Suppressor macrophage treated with lipopolysaccharide for 4 hours (primary cell): ENCODE measurements at places on chromosomes 1 and 21.
A peak's percentile ranks its signal among the peaks of the same experiment; 100 is the strongest.

GRCh38 chr21:35849144-35849543 lies 211.2 kb downstream of the SETD4 start:
- DNase-seq: no peak

GRCh38 chr1:159889202-159889601 lies 10.8 kb downstream of the CFAP45 start:
- DNase-seq: no peak

GRCh38 chr1:168907053-168907452 lies 178.0 kb upstream of the DPT start:
- no peak for DNase-seq

DNA sequence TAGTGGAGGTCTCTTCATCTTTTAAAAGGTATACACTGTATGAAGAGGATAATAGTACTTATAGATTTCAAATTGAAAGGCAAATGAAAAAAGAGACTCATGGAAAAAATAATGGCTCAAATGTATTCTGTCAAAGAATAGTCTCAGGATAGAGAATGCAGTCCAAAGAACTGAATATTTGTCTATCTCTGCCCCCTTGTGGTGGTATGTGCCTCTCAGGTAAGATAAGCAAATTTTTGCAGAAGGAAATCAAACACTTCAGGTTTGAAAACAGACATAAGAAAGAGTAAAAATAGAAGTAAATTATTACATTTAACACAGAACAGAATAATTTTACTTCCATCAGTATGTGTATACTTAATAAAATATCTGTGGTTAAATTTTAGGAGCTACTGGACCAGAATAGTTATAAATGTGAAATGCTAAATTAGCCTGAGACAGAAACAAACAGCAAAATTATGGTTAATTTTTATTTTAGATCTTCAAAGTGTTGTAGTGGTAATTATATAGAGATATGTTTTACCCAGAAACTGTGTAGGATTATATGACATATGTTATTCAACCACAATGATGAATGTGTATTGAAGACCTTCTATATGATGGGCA lies 164.4 kb upstream of the PALMD start:
- DNase-seq: peak; percentile 73

DNA sequence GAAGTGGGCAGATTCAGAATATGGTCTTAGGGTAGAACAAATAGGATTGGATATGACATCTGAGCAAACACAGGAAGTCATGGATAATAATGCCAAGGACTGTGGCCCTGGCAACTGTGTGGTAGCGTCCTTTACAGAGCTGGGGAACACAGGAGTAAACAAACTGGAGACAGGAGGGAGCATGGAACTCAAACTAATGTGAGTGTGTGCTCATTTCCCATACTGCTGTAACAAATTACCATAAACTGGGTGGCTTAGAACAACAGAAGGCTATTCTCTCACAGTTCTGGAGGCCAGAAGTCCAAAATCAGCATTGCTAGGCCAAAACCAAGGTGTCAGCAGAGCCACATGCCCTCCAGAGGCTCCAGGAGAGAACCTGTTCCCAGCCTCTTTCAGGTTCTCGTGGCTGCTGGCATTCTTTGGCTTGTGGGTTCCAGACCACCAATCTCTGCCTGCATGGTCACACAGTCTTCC lies 106.4 kb downstream of the TGFBR3 start:
- DNase-seq: no peak

- no peak for DNase-seq
Observed at GRCh38 chr1:77056525-77056924, 162.7 kb downstream of the PIGK start.

DNA sequence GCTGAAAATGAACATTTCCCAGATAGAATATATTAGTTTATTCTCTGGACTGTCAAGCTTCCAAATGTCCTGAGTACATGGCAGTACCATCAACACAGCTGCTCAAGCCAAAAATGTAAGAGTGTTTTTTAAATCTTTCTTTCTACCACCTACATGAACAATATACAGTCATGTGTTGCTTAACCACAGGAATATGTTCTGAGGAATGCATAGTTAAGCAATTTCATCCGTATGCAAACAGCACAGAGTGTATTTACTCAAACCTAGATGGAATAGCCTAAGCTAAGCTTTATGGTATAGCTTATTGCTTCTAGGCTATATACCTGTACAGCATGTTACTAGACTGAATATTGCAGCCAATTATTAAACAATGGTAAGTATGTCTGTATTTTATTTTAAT lies 561.9 kb upstream of the ADGRL4 start:
- DNase-seq: no peak

- no peak for DNase-seq
Observed at GRCh38 chr1:167430849-167431242, 87.5 kb downstream of the CD247 start.

- no peak for DNase-seq
Observed at GRCh38 chr1:36576551-36577110, 93.9 kb upstream of the CSF3R start.

DNA sequence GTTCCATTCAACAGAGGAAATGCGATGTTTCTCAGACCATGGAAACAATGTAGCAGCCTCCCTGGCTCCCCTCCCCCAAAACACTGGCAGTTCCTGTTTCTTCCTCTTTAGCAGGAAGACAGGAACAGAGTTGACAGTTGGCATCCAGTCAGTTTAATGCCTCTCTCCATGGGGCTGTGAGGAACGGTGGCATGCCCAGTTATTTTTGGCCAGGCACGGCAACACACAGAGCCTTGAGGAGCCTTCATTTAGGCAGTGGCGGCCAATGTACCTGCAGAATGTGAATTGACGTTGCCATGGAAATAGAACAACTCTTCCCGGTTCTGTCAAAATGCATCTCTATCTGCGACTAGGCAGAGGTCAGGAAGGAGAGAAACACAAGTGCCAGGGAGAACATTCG lies 330.6 kb downstream of the DSCAM start:
- peak; percentile 33 for DNase-seq

- DNase-seq: no peak
Observed at GRCh38 chr1:41537251-41537650, 52.8 kb upstream of the EDN2 start.

- DNase-seq: no peak
Observed at GRCh38 chr1:34844252-34844634, 15.3 kb downstream of the SMIM12 start.

- no peak for DNase-seq
Observed at GRCh38 chr1:83024251-83024767, 974.6 kb downstream of the TTLL7 start.

GRCh38 chr1:48493970-48494769 lies 22.2 kb upstream of the SPATA6 start:
- DNase-seq: no peak

GRCh38 chr1:199243423-199244061 lies 604.7 kb downstream of the PTPRC start:
- DNase-seq: peak; percentile 70
